Stromal cell of bone marrow (primary cell): ENCODE measurements at places on chromosomes 13 and 19.

GRCh38 chr13:30088312-30088855 is 219.0 kb downstream of the KATNAL1 start:
- no peak for DNase-seq

DNA sequence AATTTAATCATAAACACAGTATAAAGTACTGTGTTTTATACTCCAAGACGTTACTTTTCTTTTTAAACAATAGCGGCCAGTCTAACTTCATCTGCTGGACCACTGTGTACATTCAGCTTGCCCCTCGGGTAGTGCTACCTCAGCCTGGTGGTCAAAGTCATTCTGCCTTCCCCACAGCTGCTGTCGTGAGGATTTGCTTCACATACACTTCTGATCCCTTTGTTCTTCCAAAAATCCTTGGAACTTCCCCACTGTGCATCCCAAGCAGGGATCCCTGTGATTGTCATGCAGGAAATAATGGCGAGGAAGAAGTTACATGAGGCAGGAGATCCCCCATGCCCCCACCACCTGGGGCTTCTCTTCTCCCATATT is 234.9 kb upstream of the STARD13 start:
- no peak for DNase-seq

GRCh38 chr13:46289260-46289955 is 77.7 kb downstream of the LRRC63 start:
- DNase-seq, result no peak

GRCh38 chr13:101271681-101272245 is 144.5 kb downstream of the NALCN start:
- no peak for DNase-seq

DNA sequence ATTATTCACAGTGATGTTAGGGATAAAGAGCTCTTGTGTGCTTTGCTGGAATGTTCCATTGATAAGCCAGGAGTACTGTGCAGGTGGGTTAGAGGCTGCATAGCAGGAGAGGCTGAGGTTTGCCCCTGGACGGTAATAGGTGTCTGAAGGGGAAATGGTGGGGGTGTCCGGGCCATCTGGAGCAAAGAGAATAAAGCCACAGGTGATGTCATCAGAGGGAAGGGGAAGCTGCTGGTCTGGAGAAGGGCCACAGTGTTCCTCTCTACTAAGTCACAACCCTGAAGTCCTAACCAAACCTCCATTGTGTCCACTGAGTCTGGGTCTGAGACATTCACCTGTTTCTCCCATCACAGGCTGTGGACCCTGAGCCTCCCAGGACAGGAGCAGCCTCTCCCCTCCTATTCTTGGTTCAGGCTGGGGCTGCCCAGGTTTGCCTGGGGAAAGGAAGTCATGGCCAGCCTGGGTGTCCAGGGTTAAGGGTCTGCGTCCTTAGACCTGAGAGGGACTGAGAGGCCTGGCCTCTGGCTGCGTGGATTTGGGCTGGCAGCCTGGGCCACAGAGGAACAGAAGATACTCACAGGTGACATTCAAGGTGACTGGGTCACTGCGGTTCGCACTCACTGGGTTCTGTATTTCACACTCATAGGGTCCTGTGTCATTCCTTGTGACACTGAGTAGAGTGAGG is 6.8 kb downstream of the CEACAM1 start:
- DNase-seq, result no peak

GRCh38 chr13:77374786-77375185 is 47.9 kb upstream of the MYCBP2 start:
- no peak for DNase-seq

GRCh38 chr13:43268632-43269031 is 245.2 kb downstream of the DNAJC15 start:
- no peak for DNase-seq

- DNase-seq, result no peak
Observed at GRCh38 chr13:111475488-111475887, 155.0 kb downstream of the TEX29 start.

GRCh38 chr13:42891591-42891990 is 100.5 kb downstream of the EPSTI1 start:
- no peak for DNase-seq
